Smooth muscle cell of the pulmonary artery (primary cell): ENCODE measurements at places on chromosomes 7 and 10. TPM values are rescaled to one million over a fixed set of nuclear protein-coding genes. Genes with fewer than 3 reads are reported as not detected.

Gene NUP205
- 38.8 and 42.1 TPM in 2 replicates for total RNA-seq

Gene PNLIPRP2
- not detected in 2 replicates for total RNA-seq

Gene SPDYE2B
- total RNA-seq: not detected in 2 replicates

Gene CTBP2
- 87.4 and 93.8 TPM in 2 replicates for total RNA-seq

Gene HMX2
- not detected in 2 replicates for total RNA-seq

Gene CAPZA2
- 149 and 170 TPM in 2 replicates for total RNA-seq

Gene GFRA1
- 0.39 and 0.43 TPM in 2 replicates for total RNA-seq

Gene PIK3AP1
- total RNA-seq: 0.13 TPM in 1 of 2 replicates, not detected in the other

Gene TASOR2
- total RNA-seq: 76.9 and 80.9 TPM in 2 replicates
